ENCODE measurements at places on chromosomes 3 and 15.

DNA sequence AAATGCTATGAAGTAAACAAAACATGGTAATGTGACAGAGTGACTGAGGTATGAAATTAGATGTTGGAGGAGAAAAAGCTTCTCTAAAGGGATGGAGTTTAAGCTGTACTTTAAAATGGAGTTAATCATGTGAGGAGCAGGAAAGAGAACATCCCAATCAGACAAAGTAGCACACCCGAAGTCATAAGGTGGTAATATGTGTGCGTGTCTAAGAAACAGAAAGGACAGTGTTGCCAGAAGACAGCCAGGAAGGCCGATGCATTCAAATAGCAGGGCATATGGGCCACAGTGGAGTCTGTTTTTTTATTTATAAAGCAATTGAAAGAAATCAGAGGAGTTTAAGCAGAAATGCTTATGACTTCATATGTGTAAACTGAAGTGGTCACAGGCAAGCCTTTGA, 376.3 kb downstream of the NLGN1 start:
- DNase-seq: no peak

GRCh38 chr3:134013280-134013679, 16.4 kb downstream of the SLCO2A1 start:
- DNase-seq: no peak

GRCh38 chr15:40389824-40390595, 7.5 kb downstream of the KNSTRN start:
- DNase-seq: no peak

- DNase-seq: peak; percentile 72
These were observed at the start of gene GXYLT2 for GRCh38 chr3:72887705-72888545. Gene GXYLT2, plus strand, starts transcription at chr3:72888046. Its CDS starts 188 bp downstream, at chr3:72888234.

- DNase-seq: no peak
These were observed 101.4 kb upstream of the HACD2 start for GRCh38 chr3:123686251-123686650.

GRCh38 chr3:97306226-97306625, 458.3 kb upstream of the ARL6 start:
- no peak for DNase-seq

- DNase-seq: no peak
These were observed 40.3 kb upstream of the BNC1 start for GRCh38 chr15:83324799-83325198.

- DNase-seq: peak; percentile 5
These were observed 18.1 kb upstream of the SLC7A14 start for GRCh38 chr3:170603770-170604510.

- no peak for DNase-seq
These were observed 205.9 kb upstream of the GBE1 start for GRCh38 chr3:81967393-81967792.

- DNase-seq: peak; percentile 54
These were observed 20.1 kb downstream of the RFT1 start for GRCh38 chr3:53109891-53110771.

DNA sequence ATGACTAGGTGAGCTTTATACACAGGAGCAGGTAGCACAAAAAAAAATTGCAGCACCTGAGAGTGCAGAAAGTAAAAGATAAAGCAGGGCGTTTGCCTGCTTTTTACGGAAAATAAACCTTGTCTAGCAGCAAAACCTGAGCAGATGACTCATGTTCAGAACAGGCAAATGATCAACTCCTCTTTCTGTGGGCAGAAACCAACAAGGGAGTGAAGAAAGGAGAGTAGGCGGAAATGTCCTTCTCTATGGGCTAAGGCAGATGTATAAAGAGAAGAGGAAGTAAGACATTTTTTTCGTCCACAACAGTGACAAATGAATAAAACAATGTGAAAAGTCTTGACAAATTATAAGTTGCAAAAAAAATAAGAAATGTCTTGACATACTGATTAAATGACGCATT, 24.5 kb upstream of the GMNC start:
- DNase-seq: no peak

- no peak for DNase-seq
These were observed 159.4 kb downstream of the ATP10A start for GRCh38 chr15:25703726-25704125.

DNA sequence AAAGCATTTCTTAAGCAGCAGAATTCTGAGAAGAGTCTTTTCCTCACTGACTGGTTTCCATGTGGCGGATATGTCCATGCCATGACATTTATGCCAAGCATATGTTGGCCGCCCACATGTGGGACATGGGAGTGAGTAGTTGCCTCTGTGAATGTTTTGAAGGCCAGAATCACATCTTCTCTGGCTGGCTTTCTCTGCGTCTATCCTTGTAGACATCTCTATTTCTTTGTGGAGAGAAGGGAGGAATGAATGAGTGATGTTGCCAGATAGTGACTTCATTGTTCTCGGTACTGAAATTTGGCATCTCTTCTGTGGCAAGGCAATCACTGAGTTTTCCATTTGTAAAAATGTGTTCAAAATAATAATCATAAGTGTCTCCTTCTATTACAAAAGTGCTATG, 316.0 kb downstream of the CLSTN2 start:
- DNase-seq: no peak

- no peak for DNase-seq
These were observed 50.2 kb upstream of the SI start for GRCh38 chr3:165128544-165128943.

All from brain microvascular endothelial cell (primary cell).